ENCODE measurements at places on chromosomes 1 and 21.

DNA sequence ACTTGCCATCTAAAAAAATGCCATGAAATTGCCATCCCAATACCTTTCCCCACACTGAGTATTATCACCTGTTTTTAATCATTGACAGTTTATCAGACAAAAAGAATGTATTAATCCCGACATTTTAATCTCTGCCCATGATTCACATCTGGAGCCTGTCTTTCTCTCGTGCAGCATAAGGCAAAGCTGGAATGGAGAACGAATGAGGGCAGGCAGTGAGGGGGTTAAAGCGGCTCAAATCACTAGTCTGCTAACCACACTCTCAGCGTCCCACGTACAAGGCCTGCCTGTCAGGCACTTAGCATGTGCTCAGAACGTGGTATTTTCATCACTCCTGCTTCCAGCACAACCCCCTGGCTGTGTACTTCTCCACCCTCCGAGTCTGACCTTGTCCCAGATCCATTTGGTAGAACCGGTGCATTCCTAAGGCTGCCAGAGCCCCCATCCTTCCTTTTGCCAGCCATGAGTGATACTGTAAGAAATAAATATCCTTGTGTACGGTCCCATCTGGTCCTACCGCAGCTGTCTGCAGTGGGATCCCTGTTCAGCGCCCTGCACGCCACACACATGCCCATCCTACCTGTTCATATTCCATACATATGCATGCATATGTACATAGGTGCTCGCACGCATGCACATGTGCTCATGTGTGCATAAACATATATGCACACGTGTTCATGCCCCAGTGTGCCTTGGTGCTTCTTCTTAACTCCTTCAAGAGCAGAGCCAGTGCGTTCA lies 34.6 kb upstream of the FHAD1 start:
- DNase-seq: no peak

DNA sequence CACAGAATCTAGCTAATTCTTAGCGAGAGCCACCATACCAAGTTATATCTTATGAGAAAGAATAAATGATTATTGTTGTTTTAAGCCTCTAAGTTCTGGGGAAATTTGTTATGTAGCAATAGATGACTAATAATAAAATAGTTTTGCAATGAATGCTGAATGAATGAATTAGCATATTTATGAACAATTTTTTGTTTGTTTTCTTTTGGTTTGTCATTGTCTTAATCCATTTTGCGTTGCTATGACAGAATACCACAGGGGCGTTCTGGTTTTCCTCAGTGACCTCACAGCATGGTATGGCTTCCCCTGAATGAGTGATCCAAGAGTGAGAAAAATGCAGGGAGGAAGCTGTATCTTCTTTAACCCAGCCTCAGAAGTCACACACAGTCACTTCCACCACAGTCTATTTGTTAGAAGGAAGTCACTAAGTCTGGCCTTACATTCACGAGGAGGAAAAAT lies 53.8 kb upstream of the HPDL start:
- no peak for DNase-seq

DNA sequence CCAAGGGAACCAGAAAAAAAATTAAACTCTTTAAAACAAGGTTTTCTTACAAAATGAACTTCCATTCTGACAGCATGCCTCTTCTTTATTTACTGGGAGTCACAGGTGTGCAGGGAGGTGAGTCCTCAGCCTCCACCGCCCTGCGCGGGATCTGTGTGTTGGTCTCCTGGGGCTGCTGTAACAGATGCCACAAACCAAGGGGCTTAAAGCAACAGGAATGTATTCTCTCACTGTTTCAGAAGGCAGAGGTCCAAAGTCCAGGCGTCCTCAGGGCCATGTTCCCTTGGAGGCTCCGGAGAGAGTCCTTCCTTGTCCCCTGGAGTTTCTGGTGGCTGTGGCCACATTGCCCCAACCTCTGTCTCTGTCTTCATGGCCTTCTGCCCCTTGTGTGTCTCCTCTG lies 123.6 kb upstream of the C1orf174 start:
- DNase-seq: no peak

GRCh38 chr1:44759077-44759476 lies 16.3 kb upstream of the RPS8 start:
- DNase-seq: no peak

DNA sequence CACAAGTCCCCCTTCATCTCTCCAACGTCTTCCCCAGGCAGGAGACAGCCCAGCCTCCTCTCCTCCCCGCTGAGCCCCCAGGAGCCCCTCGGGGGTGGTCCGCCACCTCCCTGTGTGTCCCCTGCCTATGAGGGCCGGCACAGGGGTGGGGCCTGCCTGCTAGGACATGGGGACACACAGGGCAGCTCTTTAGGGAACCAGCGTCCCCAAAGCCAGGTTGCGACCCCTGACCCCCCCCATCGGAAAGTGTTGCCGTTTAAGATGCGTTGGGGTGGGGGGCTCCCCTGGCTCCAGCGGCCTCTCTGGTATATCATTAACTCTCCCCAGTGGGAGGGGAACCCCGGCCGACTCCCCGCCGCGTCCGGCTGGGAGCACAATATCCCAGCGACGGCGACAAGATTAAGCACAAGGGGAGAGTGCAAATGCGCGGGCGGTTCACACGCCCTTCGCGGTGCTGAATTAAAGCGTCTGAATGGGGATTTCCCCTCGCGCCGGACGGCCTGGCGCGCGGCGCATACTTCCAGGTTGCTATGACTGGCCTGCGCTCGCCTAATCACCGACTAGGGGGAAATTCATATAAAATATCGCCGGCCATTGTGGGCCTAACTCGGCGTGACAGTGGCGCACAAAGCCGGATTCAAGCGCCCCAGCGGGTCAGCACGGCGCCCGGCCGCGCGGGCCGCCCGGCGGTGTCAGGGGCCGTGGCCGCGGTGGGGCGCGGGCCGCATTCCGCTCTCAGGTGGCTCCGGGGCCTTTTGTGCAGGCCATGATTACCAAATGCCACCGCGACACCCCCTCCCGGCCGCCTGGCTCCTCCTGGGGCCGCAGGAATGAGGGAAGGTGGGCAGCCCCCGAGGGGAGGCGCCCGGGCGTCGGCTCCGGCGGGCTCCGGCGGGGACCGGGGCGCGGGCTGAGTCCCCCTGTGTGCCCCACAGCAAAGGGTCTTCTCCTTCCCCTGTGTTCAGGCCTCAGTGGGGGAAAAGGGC lies 30.9 kb downstream of the WNT3A start:
- peak; percentile 38 for DNase-seq

DNA sequence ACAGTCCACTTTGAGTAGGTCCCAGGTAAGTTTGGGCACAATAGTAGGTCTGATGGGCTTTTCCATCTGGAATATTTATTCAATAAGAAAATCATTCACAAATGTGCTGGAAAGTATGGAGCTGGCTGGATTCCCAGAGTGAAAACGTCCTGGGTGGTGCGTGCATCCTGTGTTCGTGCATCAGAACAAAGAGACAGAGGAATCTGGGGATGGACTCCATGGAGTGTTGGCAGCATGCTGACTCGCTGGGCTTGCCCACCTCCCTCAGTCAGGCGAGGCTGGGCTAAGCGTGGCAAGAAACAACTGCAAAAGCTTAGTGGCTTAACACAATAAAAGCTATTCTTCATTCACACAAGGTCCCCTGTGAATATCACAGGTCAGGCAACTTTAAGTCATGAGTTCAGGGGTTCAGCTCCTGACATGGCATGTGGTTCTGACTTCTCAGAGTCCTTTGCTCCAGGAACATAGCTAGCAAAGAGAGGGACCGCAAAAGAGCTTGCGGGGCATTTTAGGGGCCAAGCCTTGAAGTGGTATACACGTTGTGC lies 151.6 kb upstream of the ZNF644 start:
- DNase-seq: no peak

GRCh38 chr1:100299521-100300222 lies 33.7 kb downstream of the RTCA start:
- no peak for DNase-seq

- no peak for DNase-seq
Observed at GRCh38 chr21:34221331-34222030, 142.3 kb upstream of the KCNE2 start.

GRCh38 chr1:30895944-30896660 lies 12.5 kb downstream of the SDC3 start:
- no peak for DNase-seq

GRCh38 chr1:211742272-211742671 lies 66.9 kb upstream of the NEK2 start:
- DNase-seq: no peak

- no peak for DNase-seq
Observed at GRCh38 chr1:174032671-174033222, 10.6 kb upstream of the RC3H1 start.

DNA sequence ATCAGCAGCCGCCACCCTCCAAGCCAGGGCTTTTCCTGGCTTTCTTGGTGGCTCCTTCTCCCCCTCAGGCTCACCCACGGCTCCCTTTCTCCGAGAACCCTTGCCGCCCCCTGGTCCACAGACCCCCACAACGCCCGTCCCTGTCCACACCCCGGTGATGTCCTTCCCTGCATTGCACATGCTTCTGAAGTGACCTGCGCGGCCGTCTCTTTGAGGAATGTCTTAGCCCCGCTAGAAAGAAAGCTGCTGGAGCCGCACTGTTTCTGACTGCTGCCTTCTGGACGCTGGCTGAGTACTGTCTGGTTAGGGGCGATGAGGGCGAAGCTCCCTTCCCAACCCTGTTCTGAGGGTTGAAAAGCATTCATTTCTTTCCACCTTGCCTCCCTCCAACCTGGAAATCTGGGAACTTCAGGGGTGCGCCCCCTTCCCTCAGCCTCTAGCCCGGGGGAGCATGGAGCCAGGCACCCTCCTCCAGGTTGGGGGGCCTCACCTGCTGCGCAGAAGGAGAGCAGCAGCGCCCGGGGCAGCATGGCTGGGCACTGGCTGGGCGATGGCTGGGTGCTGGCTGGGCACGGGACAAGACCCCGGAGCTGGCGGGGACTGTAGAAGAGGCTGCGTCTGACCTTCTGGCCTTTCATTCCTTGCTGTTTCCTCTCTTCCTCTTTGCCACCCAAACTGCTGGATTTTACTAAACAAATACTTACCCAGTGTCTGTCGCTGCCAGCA lies at the start of gene CLEC20A:
Gene CLEC20A (minus strand): TSS at position 555 of the 726 bp plus-strand sequence. CDS start 25 bp downstream, at position 530.
- no peak for DNase-seq

DNA sequence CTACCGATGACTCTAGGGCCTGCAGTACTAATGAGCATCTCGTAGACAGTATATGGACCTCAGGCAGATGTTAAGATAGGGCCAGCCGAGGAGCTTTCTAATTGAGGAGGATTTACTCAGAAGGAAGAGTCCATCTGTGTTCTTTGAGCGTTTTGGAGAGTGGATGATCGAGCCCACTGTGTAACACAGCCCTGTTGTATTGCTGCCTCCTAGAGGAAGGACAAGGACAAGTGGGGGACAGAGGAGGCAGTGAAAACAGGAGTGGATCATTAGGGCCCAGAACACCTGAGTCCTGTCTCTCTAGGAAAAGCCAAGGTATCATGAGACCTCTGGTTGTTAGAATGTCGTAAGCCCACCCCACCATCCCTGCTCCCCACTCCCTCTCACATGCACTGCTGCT lies 62.9 kb downstream of the TBX19 start:
- no peak for DNase-seq

DNA sequence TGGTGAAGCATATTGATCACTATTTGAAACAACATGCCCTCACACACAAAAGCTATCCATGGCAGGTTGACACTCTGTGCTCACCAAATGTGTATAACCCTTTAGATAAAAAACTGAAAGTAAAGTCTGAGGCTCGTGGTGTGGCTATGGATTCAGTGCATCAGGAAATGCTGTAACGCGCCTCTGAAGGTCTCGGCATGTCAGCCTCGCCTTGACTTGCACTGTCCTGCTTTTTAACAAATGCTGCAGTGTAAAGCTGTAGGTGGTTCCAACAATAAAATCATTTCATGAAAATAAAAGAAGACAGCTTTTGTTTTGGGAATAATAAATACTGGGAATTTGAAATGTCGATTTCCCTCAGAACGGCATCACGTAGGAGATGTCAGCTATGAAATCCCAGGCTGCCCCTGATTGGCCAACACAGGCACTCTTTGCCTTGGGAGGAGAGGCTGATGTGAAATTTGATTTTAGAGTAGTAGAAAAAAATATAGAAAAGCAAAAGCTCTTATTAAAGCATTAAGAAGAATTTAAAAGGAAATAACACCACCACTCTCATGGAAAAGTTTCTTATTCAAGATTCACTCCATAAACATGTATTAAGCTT lies 168.2 kb downstream of the DSCAM start:
- DNase-seq: no peak

- no peak for DNase-seq
Observed at GRCh38 chr1:191350938-191351337, 807.3 kb upstream of the RGS18 start.

GRCh38 chr21:39388811-39389155 lies 39.9 kb upstream of the HMGN1 start:
- DNase-seq: no peak

DNA sequence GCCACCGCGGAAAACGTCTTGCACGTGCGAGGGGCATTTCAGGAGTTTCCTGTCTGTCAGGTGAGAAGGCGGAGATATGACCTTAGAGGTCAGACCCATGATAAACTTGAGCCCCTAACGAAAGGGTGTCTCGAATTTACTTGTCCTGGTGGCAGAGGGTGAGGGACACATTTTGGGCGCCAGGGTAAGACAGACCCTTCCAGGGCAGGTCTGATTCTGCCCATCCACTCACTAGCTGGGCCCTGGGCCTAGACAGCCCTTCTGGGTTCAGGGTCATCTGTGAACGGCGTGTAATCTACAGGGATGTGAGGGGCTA lies 395 bp upstream of the CSRP1 start:
- no peak for DNase-seq

DNA sequence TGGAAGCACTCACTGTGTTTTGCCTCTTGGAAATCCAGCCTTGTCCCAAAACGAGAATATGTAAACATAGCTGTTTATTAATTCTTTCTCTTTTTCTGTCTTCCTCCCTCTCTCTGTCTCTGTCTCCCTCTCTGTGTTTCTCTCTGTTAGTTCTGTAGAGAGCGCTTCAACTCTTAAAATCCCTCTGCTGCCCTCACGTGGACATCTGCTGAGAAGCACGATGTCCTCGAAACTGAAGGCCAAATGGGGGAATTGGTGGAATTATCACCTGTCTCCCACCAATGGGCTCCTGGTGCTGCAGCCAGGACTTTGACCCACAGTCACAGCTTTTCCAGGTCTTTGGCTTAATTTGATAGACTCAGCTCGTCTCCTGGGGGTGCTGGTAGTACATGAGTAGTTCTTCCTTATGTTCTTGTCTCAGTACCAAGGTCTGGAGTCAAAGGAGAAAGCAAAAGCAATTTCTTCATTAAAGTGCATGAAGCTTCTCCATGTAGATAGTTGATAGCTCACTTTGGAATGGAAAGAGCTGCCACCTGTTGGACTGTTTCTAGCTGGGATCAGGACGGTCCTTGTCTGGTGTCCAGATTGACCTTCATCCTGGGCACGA lies 5.5 kb upstream of the GBP6 start:
- peak; percentile 80 for DNase-seq

GRCh38 chr1:181002582-181003172 lies 20.0 kb downstream of the STX6 start:
- DNase-seq: no peak

Data from activated naive CD8-positive, alpha-beta T cell treated with anti-CD3 and anti-CD28 coated beads, Interleukin-2, amount 10 ng/mL, durations not matched to agents 7 days and 5 days (primary cell).